Osteoblast (primary cell): ENCODE measurements at places on chromosomes 5 and 9. TPM values are rescaled to one million over a fixed set of nuclear protein-coding genes. Genes with fewer than 3 reads are reported as not detected.

IL4 gene
- total RNA-seq = not detected in 2 replicates

GRCh38 chr5:7610531-7611177 is 214.7 kb downstream of the ADCY2 start:
- no peak for DNase-seq

PTGES gene
- 70.9 and 115 TPM in 2 replicates for total RNA-seq

GRCh38 chr5:117680426-117680825 is 1105.8 kb upstream of the SEMA6A start:
- no peak for DNase-seq

NKD2 gene
- total RNA-seq = under 0.01 TPM in 1 of 2 replicates, not detected in the other

GABRA6 gene
- total RNA-seq = not detected in 2 replicates

- peak; percentile 79 for DNase-seq
Observed at GRCh38 chr5:139708434-139708861, 60.3 kb downstream of the CXXC5 start.
